ENCODE measurements at places on chromosomes 12 and 14.

- no peak for DNase-seq
Measured at GRCh38 chr14:101359221-101360053, 201.9 kb upstream of the DIO3 start.

- no peak for DNase-seq
Measured at GRCh38 chr12:64892561-64892960, 68.1 kb downstream of the TBC1D30 start.

- no peak for DNase-seq
Measured at GRCh38 chr14:52078095-52078531, 9.3 kb upstream of the NID2 start.

- DNase-seq, result no peak
Measured at GRCh38 chr14:50875359-50876070, 3.7 kb downstream of the ABHD12B start.

- no peak for DNase-seq
Measured at GRCh38 chr12:130362060-130362459, 24.4 kb downstream of the PIWIL1 start.

DNA sequence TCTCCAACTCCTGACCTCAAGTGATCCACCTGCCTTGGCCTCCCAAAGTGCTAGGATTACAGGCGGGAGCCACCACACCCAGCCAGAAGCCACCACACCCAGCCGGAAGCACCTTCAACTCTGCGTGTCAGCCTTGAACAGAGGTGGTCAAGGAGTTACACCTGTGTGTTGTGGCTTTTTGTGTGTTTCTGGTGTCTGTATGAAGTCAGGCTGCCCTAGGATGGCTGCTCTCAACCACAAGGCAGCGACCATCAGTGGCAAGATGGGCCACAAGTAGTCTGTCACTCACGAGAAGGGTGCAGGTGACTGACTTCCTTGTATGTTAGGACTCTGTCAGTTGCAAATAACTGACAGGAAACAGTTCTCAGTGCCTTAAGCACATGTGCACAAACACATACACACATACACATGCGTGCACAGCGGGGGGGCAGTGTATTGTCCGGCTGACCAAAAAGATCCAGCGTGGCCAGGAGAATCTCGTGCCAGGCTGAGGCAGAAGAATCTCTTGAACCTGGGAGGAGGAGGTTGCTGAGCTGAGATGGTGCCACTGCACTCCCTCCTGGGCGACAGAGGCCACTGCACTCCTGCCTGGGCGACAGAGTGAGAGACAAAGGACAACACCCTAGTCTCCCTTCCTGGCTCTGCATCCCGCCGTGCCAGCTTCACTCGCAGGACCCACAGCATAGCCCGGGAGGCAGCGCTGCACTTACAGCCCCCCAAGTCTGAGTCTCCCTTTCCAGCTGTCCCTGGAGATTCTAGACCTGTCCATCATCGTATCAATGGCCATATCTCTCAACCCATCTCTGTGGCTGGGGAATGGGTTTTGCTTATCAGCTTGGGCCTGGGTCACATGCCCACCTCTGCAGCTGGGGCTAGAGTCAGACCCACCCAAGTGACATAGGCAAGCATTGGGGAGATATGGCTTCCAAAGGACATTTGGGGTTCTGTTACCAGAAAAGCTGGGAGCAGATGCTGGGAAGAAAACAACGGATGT lies 13.7 kb downstream of the P2RX4 start:
- no peak for DNase-seq

DNA sequence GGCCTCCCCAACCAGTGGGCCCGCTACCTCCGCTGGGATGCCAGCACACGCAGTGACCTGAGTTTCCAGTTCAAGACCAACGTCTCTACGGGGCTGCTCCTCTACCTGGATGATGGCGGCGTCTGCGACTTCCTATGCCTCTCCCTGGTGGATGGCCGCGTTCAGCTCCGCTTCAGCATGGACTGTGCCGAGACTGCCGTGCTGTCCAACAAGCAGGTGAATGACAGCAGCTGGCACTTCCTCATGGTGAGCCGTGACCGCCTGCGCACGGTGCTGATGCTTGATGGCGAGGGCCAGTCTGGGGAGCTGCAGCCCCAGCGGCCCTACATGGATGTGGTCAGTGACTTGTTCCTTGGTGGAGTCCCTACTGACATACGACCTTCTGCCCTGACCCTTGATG lies 73.0 kb downstream of the NRXN3 start:
- no peak for DNase-seq

GRCh38 chr12:66235626-66236281 lies 46.7 kb downstream of the IRAK3 start:
- DNase-seq, result no peak

DNA sequence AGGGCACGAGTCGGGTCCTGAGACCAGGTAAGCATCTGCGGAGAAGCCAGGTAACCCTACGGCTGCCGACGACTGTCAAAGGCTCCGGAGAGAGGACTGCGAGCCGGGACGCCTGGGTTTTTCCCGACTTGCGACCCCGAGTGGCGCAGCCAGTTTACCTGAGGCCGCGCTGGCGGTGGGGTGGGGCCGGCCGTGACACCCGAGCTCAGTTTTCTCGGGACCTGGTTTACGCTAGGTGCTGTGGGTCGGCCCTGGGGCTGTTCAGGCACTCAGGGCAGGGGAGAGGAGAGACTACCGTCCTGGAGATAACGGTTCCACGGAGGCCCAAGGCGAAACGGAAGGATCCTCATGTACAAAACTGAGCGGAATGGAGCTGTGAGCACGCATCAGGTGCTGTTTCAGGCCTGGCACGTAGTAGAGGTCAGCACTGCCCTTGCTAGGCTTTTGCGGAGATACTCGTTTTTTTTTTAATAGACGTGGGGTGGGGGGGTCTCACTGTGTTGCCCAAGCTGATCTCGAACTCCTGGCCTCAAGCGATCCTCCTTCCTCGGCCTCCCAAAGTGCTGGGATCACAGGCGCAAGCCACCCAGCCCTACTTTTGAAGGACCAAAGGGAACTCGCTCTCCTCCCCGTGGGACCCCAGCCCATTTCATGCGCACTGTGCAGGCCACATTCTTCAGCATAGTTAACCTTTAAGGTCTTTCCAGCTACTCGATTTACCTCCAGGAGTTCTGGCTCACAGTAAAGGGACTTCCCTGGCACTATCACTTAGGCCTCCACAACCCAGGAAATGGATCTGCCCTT lies 471 bp downstream of the MTRFR start:
- DNase-seq, result no peak

DNA sequence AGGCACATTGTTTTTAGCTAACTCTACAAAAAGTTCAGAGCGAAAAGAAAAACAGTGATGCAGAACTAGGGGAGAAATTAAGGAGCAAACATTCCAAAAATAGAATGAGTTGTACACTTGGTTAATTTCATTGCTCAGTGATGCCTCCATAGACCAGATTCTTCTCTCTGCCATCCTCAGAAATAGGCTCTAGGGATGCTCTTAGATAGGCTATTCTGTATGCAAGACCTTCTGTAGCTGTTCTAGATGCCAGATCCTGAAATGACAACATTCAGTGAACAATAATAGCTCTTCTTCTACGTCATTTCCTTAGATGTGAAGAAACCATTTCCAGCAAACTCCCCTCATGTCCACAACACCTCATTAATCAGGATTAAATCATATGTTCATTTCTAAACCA lies 466.3 kb downstream of the DIO2 start:
- DNase-seq, result no peak

- DNase-seq, result no peak
Measured at GRCh38 chr14:56797569-56798446, 12.5 kb downstream of the OTX2 start.

GRCh38 chr14:31277085-31277484 lies 69.5 kb upstream of the HECTD1 start:
- DNase-seq, result no peak

DNA sequence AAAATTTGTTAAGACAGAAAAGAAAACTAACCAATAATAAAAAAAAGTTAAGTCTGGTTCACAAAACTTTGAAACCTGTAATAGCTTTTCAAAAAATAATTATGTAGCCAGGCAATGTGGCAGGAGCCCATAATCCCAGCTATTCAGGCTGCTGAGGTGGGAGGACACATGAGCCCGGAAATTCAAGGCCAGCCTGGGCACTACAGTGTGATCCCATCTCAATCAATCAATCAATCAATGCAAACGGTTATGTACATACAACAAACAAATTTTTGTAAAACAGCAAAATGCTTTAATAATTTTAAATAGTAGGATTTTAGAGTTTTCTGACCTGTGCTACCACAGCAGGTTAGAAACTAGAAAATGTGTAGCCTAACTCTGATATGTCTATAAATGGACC lies 152.4 kb downstream of the MED13L start:
- no peak for DNase-seq

- no peak for DNase-seq
Measured at GRCh38 chr14:22854963-22855724, 16.4 kb upstream of the LRP10 start.

DNA sequence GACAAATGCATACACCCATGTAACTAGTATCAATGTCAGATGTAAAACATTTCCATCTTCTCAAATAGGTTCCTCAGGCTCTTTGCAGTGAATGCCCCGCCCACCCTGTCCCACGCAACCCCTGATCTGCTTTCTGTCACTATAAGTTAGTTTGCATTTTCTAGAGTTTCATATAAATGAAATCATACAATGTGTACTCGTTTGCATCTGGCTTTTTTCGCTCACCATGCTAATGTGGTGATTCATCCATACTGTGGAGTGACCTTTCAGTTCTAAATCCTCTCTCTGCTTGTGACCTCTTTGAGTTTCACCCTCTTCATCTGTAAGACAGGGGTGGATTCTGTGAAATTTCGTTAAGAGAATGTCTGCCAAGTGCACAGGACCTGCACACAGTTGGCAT lies 30.6 kb upstream of the MSI1 start:
- DNase-seq, result no peak

DNA sequence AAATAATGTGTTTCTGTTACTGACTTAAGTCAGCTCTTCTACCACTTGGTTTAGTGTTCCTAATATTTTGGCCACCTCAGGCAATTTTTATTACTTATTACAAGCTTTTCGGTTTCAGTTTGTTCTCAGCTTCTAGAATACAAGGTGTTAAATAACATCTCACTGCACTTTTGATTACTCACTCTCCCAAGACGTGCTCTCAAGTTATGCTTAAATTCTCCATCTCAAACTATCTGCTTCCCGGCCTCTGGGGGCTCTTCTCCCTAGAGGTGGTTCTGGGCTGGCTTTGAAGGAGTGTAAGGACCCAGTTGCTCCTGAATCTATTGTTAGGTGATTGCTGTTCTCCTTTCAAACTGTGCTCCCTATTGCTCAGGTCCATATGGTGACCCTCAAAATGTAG lies 193.9 kb upstream of the DDHD1 start:
- DNase-seq, result no peak

- DNase-seq, result no peak
Measured at GRCh38 chr12:108679106-108679681, 45.5 kb upstream of the SELPLG start.

DNA sequence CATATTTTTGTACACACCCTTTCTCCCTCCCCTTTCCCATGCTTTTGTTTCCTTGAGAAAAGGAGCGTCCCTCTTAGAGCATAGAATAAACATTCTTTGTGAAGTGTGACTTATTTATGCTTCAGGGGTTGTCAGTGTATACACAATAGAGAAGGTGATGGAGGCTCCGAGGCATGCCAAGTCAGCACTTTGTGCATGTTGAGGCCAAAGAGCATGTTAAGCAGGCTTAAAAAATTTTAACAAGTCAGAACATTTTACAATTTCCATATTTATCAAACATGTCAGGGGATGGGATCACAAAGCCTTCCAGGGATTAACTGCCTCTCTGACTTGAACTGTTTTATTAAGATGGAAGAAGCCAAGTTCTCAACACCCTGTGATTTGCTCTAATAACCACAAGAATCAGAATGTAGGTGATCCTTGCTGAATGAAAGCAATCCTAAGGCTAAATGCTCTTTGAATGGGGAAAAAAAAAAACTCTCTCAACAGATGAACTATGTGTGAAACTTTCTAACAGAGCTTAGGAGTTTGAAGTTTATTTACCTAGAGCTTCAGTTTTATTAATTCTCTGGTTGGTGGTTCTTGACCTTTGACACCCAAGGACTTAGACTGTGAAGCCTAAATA lies 223.1 kb downstream of the RAD51B start:
- no peak for DNase-seq

DNA sequence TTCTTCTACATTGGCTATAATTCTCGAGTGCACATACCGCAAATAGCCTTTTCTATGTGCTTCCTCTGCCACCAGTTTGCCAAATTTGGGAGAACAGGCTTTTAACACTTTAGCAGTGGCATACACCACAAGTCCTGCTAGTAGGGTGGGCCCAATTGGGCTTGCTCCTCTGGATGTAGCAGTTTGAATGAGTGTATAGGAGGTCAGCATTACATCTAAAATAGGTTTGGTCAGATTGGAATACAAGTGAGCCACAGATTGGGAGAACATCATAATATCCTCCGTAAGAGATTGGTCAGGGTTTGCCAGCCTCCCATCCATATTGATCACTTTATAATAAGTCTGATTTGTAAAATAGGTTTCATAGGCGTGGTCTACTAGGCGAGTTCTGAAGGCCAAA lies 902 bp downstream of the ABCD2 start:
- no peak for DNase-seq

DNA sequence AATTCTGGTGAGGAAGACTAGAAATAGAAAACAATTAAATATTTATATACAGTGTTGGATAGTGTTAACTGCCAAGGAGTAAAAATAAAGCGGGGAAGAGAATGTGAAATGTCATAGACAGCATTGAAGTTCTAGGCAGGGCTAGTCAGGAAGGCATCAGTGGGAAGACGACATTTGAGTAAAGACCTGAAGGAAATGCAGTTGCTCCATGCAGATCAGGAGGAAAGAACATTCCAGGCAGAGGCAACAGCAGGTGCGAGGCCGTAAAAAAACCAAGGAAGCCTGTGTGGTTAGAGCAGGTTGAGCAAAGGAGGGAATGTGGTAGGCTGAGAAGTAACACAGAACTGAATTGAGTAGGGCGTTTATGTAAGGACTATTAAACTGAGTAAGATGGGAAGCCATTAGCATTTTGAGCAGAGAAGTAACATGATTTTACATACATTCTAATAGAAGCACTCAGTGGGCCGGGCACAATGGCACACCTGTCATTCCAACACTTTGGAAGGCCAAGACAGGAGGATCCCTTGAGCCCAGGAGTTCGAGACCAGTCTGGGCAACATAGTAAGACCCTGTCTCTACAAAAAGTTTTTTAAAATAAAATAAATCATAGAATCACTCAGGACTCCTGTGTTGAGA lies 14.9 kb downstream of the SLC35E3 start:
- DNase-seq, result no peak

GRCh38 chr14:105178069-105178867 lies 2.8 kb downstream of the NUDT14 start:
- no peak for DNase-seq

- DNase-seq, result no peak
Measured at GRCh38 chr12:42135259-42135814, 9.3 kb downstream of the GXYLT1 start.

GRCh38 chr12:57169969-57170368 lies 22.6 kb upstream of the LRP1-AS start:
- no peak for DNase-seq

- DNase-seq, result no peak
Measured at GRCh38 chr14:104315169-104315568, 176.8 kb downstream of the KIF26A start.

DNA sequence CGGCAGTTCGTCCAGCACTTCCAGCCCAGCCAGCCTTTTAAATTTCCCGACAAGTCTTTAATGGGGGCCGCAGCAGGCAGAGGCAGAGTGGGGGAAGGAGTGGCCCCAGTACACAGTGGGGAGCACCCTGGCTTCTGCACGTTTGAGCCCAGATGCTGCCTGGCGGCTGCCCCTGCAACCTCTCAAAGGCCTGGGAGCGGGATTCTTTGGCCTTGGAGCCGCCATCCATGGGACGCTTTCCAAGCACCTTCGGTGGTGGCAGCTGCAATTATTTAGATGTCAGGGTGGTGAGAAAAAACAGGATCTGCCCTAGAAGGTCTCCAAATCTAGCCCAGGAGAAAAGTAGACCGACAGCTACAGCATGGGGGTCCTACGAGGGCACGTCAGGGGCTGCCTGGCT lies 46.0 kb downstream of the FAM222A start:
- no peak for DNase-seq

All from NCI-H2171 (cell line).